ENCODE measurements at places on chromosomes 12 and 14.

DNA sequence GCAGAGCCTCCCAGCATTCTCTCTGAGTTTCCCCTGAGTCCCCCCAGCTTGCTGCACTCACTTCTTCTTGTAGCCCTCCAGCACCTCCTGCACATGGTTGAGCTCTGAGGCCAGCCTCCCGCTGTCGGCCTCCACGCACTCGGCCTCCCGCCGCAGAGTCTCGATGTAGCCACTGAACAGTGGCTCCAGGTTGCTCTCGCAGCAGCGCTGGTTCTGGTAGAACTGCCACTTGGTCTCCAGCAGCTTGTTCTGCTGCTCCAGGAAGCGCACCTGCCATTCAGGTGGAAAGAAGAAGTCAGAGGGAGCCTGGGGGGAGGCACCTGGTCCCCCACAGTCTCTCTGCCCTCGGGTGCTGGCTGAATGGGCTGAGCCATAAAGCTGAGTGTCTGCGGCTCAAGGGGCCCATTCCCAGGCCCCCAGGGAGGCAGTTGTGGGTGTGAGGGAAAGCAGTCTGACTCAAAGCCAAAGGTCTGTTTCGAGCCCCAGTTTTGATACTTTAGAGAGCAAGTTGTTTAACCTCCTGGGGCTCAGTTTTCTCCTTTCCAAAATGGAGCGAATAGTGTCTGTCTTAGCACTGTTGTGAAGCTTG lies 2.3 kb downstream of the KRT85 start:
- no peak for DNase-seq

DNA sequence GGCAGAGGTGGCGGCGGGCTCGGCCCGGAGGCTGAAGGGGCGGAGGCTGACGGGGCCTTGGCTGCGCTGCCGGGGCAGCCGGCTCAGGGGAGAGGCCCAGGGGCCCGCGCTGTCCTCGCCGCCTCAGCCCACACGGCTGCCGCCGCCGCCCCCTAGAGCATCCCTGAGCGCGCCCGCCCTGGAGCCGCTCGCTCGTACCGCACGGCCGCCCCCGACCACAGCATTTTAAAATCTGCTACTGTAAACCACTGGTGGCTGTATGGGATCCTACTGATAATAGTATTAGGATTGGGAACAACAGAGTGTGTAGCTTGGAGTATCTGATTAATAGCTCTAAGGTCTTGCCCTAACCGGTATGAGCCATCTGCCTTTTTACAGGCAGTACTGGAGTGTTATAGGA lies 22.2 kb upstream of the EDDM3A start:
- no peak for DNase-seq

- no peak for DNase-seq
These were observed 3.4 kb upstream of the C3AR1 start for GRCh38 chr12:8069582-8069981.

- DNase-seq = no peak
These were observed 22.7 kb upstream of the PPM1A start for GRCh38 chr14:60226298-60226697.

DNA sequence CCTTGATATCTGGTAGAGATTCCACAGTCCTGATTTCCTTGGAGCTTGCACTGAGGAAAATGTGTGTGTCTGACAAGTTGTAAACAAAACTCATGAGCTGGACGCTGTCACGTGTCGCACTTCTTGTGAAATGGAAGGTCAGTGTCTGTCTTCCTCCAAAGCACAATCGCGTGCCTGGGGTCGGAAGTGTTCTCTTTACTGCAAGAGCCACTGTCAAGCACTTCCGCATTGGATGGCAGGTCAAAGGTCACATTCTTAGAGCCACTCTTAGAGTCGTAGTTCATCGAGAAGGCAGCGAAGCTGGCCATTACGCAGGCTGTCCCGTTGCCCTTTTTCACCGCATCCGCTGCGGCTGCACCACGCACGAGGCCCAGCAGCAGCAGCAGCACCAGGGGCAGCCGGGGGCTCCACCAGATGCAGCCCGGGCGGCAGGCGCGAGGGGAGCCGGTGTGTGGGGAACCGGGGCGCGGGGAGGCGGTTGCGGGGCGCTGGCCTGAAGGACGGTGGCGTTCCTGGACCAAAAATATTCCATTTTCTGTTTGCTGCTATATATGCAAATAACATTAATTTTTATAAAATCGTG lies 45.0 kb downstream of the LRTM2 start:
- DNase-seq = no peak

DNA sequence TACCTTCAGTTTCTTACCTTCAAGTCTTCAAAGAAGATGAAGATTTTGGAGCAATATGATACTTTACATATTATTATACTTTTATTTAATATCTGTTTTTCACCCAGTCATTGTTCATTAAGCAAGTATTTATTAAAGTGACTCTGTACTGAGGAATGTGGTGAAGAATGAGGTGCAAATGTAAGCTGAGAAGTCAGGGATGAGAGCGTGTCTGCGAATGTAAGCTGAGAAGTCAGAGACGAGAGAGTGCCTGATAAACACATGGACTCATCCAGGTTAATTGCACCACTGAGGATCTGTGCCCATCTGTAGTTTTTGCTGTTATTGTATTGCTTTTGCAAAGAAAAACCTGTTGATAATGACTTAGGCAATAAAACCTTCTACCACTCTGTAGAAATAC lies 211.9 kb upstream of the FAR2 start:
- DNase-seq = peak; percentile 65

DNA sequence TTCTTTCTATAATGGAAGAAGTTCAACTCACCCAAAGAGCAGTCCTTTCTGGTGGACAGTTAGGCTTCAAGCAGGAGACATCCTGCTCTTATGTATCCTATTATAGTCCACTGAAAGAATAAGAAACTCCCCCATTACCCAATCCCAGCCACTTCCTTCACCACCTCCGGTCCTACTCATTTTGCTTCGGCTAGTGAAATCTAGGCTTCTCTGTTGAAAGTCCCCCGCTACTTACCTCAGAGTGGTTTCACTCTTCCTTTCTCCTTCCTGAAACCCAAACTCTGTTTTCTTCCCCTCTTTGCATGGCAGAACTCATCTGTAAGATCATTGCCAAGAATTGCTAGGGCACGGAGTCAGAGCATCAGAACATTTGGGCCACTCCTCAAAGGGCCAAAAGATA lies at the start of gene GPR84:
Gene GPR84 (minus strand): TSS at position 74 of the 400 bp plus-strand sequence. CDS start 635 bp downstream, outside the sequence.
- no peak for DNase-seq

DNA sequence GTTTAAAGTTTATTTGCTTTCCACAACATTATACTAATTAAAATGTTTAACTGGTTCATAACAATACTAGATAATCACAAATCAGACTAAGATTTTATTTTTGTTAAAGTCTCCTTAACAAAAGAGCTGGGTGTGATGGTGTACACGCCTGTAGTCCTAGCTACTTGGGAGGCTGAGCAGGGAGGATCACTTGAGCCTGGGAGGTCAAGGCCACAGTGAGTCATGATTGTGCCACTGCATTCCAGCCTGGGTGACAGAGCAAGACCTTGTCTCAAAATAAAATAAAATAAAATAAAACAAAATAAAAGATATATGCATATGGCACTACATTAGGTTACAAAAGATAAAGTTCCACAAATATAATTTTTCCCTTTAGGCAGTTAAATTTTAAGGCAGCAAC lies 5.6 kb downstream of the MIS18BP1 start:
- DNase-seq = no peak

GRCh38 chr14:91860238-91860637 lies 7.1 kb downstream of the TC2N start:
- DNase-seq = no peak

DNA sequence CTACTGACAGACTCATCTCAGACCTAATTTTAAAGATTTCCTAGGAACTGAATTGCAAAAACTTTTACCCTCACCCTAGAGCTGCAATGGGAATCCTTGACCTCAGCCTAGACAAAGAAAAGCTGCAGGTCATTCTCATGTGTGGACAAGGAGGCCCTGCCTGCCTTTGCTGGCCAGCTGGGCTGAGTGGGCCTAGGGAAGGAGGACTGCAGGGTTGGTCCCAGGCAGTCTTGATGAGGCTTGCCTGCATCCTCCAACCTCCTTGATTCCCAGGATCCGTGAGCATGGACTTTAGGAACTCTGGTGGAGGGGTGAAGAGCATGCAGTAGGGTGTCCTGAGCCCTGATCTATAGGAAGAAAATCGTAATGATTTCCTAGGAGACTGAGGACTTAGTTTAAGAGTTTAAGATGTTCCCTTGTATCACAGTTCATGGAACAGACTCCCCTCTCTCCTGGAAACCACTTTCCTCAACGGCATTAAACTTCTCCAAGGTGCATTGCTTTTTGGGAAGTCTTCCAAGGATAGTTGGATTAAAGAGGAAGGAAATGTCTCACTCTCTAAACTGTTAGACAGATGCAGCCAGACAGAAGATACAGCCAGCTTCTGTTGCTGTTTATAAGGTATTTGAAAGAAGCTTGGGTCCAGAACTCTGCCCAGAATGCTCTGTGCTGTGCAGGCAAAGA lies 55.4 kb upstream of the DDX11 start:
- DNase-seq = no peak

DNA sequence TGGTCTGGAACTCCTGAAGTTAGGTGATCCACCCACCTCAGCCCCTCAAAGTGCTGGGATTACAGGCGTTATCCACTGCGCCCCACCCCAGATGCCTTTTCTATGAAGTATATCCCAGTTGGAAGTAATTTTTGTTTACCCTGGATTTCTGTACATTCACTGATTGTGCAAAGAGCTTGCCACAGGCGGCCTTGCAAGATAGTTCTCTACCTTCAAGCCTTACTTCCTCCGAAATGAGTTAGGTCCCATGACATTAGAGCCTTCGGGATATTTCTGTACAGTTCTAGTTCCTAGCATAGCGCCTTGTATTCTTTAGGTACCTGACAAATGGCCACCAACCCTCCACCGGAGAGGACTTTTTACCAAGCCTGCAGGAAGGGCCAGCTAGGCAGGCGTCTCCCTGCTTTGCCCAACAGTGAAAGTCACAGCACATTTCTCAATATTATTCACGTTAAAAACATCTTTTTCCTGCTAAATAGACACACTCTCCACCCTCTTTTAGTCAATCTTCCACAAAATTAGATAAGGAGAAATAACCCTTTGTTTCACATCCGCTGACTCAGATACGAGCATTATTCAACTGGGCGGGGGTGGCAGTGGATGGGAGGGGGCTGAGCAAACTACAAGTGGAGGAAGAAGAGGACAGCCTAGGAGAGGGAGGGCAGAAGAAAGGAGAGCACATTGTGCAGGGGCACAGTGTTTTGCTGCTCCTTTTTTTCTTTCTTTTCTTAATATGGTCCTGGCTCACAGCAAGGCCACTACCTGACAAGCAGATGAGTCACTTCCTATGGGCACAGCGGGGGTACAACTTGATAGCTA lies 40.0 kb upstream of the CAPRIN2 start:
- DNase-seq = no peak

- DNase-seq = peak; percentile 41
These were observed 207.1 kb downstream of the PIK3C2G start for GRCh38 chr12:18468246-18469075.

DNA sequence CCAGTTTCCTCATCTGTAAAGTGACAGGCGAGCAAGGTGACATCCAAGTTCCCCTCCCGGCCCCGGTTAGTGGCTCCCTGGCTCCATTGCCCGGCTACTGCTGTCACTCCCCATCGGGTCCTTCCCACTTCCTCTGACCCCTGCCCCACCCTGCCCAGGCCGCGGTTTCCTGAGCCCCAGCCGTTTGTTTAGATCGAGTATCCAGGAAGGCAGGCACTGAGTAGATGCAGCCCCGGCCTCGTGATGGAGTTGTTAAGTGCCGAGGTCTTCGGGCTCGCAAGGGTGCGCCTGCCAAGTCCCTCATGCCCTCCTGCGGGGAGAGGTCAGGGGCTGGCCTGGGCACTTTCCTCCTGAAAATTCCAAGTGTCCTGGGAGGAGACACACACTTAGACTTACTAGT lies 55.4 kb downstream of the TEAD4 start:
- DNase-seq = no peak
